Coronary artery (tissue), 2 donors: ENCODE measurements at places on chromosomes 2 and 18.

DNA sequence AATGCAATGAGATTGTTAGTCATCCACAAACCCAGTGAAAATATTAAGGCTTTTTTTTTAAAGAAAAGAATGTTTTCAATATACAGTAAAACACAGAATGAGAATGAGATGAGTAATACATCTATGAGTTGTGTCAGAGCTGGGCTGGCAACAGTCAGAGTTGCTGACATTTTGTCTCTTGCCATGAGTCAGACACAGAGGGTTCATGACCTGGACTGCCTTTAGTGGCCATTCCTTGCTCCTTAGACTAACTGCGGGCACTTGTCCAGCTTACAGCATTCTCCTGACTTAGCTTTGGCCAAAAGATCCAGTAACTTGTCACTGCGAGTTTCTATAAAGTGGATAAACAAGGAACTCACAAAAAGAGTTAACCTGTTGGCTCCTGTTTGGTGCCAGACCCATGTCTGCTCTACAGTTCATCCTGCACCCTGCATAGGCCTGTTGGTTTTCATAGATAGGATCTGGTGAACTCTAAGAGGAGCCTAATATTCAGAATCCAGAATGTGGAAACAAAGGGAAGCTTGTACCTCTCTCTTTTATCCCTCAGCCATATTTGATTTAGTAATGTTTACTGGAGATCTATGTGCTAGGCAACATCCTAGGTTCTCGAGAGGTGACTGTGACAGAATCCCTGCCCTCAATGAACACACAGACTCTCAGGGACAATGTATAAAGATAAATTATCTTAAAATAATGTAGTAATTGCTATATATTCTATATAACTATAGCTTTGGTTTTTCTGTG, 391.5 kb upstream of the VWC2L start:
- no peak for DNase-seq

DNA sequence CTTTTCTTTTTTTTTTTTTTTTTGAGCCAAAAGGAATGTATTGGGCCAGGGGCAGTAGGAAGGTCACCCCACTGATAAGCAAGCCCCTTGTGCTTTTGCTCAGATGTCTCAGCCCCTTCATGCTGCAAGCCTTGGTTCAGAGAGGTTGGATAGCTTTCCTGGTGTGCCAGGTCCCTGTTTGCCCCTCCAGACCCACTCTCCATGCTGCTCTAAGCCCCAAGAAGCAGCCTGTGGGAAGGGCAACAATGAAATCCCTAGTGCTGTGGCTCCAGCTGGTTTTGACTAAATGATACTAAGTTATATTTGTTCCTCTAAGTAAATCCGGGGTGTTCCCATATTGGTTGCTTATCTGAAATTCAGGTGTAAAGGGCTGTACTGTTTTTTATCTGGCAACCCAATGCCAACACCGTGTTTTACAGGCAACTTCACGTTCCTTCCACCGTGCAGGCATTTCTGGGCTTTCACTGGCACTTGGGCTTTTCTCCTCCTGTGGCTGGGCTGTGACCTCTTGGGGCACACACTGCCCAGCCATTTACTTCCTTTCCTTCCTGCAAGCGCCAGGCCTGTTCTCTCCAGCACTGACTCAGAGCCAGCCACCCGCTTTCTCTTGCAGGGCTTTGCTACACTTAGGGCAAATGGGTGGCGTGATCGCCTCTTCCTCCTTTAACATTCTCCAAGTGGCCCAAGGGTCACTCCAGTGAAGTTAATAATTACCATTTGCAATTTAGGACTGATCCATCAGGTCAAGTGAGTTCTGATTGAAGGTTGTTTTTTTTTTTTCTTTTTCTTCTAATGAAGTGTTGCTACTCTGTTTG, 21.6 kb downstream of the MERTK start:
- no peak for DNase-seq

DNA sequence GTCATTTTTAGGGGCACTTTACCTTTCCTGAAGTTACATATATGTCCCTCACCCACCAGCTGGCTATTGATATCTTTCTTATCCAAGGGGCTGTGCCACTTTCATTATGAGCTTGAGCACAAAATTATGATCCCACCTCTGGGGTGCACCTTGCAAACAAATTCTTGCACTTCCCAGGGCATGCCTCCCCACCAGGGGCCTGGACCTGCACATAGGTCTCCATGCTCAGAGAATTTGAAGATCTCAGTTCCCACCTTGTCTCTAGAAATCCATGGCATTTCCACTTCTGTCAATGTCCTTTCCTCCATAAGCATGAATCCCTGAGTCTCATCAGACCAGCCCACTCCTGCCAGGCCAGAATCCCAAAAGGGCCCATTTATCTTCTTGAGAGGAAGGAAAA, 449.1 kb upstream of the REG3G start:
- no peak for DNase-seq

- no peak for DNase-seq
Measured at GRCh38 chr2:65367524-65367923, 64.9 kb downstream of the SPRED2 start.

- DNase-seq: no peak
Measured at GRCh38 chr2:27800856-27801255, 29.3 kb downstream of the MRPL33 start.

GRCh38 chr2:221777119-221777518, 205.0 kb upstream of the EPHA4 start:
- DNase-seq: no peak

DNA sequence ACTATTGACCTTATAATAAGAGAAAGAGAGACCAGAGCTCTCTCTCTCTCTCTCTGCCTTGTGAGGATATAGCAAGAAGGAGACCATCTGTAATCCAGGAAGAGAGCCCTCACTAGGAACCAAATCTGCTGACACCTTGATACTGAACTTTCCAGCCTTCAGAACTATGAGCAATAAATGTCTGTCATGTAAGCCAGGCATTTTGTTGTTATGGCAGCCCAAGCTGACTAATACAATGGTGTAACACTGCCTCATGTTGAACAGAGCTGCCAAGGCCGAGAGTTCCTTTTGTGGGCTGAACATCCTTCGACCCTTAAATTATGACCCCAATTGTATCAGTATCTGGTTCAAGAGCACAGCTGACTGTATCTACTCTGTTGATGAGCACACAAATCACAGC, 108.0 kb downstream of the LRRC30 start:
- no peak for DNase-seq

DNA sequence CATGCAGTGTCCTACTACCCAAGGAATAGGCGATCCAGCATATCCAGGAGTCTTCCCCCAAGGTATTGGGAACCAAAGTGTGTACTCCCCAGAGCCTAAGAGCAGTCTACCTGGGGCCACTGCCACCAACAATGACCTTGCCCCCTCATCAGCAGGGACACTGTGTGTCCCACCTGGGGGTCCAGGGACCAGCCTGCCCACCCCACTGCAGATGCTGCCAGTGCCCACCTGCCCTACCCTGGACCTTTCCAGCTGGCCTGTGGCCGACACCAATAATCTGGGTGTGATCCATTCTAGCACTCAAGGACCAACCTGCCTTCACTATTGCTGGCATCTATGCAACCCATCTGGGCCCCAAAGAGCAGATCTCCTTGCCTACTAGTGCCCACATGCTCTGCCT, 32.2 kb downstream of the DNAH7 start:
- DNase-seq: no peak

DNA sequence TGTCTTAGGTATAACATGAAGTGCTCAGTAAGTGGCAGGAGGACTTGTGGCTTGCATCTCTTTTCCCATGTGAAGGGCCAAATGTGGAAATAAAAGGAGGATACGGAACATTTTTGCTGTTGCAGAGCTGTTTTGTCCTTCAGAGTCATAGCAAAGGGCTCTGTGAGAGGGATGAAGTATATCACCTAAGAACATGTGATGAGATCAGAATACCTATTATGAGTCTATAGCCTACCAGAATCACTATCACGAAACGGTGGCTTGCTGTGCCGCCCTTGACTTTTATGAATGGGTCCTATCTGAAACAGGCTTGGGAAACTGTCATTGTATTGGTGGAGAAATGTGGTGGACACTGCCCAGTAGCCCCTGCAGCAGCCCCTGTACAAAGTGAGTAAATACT, 67.0 kb upstream of the ITGB6 start:
- no peak for DNase-seq

- DNase-seq: no peak
Measured at GRCh38 chr2:34899079-34899478, 1300.0 kb upstream of the FAM98A start.

GRCh38 chr18:9663377-9663776, 44.7 kb upstream of the RAB31 start:
- DNase-seq: no peak

GRCh38 chr2:158464426-158465281, 7.9 kb downstream of the PKP4 start:
- DNase-seq: no peak

DNA sequence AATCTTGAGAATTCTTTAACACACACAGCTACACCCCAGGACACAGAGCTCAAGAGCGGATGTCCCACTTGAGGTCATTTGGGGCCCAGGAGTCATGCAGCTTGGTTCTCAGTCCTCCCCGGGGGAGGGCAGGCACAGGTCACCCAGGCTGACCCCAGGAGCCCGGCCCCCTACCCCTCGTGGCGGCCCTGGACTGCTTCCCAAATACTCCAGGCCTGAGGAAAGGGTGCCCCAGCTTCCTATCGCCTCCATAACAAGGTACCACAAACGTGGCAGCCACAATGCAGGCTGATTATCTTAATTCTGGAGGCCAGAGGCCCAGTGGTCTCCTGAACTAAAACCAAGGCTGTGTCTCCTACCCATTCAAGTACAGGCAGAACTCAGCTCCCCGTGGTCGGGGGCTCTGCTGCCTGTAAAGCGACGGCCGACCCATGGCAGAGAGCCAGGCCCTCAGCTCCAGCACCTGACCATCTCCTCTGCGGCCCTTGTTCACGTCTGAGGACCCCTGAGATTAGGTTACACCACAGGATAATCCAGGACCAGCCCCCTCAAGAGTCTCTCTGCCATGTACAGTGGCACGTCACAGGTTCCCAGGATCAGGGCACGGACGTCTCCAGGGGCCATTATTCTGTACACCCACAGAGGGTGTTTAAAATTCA, 10.5 kb downstream of the SLC66A2 start:
- DNase-seq: peak; percentile 41

- no peak for DNase-seq
Measured at GRCh38 chr18:13268158-13269012, 49.8 kb downstream of the LDLRAD4 start.

- no peak for DNase-seq
Measured at GRCh38 chr18:62781262-62781661, 65.9 kb downstream of the PHLPP1 start.

DNA sequence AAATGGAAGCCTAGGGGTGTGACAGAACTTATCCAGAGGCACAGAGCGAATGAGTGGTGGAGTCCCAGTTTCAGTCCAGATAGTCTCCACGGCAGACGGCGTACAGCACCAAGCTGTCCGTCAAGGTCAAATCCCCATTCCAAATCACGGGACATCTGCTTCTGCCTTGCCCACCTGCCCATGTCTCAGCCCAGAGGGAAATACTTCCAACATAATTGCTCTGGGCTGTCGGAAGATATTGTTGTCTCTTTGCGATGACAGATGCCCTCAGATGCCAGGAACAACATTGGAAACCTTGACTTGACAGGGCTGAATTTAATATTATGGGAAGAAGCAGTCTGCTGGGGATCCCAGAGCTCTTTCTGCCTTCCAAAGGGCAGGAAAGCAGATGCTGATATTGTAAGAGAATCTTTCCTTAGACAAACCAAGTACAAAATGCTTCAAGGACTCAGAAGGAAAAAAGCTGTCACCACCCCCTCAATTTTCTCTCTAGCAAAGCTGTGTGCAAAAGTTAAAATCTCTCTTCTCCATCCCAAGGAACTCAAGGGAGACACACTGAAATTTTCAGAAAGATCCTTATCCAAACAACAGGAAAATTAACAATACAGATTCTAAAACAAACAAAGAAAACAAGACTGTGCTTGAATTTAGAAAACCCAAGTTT, 364.0 kb downstream of the LRATD1 start:
- no peak for DNase-seq

- DNase-seq: no peak
Measured at GRCh38 chr2:218152777-218153176, 14.0 kb downstream of the CXCR1 start.

DNA sequence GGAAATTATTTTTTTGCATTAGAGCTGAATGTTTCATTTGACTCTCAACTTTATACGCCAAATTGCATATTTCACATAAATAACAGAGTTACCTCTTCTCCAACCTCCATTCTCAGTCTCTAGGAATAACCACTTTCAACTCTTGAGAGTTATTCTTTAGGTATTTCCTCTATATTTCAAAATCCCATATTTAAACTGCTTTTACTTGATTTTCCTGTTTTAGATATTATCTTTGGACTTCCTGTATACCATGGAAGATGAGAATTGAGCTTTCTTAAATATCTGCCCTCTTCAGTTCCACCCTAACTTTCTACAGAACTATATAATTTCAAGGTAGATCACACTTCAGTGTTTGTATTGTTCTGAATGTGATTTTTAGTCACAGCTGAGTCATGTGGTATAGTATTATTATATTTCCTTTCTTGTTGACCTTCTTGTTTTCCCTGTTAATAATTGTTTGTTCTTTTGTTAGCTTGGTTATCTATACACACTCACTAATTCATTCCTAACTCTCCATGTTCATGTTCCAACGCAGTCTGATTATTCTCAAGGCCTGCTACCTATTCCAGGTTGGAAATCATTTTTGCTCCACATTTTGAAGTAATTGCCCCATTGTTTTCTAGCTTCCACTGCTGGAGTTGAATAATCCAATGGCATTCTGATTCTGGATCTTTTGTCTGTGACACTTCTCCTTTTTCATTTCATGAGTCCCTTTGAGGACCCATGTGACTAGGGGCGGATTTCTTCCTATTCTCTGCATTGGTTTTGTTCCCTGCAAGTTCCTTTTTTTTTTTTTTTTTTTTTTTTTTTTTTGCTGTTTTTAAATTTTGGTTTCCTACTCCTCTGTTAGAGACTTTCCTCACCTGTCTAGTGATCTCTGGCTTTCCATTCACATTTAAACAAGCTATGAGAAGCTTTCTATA, 156.8 kb upstream of the RBMS1 start:
- DNase-seq: no peak

GRCh38 chr2:20666304-20667150, at the start of gene GDF7:
GDF7 (plus strand) TSS chr2:20667144; CDS start chr2:20667240, 96 bp downstream.
- DNase-seq: no peak

DNA sequence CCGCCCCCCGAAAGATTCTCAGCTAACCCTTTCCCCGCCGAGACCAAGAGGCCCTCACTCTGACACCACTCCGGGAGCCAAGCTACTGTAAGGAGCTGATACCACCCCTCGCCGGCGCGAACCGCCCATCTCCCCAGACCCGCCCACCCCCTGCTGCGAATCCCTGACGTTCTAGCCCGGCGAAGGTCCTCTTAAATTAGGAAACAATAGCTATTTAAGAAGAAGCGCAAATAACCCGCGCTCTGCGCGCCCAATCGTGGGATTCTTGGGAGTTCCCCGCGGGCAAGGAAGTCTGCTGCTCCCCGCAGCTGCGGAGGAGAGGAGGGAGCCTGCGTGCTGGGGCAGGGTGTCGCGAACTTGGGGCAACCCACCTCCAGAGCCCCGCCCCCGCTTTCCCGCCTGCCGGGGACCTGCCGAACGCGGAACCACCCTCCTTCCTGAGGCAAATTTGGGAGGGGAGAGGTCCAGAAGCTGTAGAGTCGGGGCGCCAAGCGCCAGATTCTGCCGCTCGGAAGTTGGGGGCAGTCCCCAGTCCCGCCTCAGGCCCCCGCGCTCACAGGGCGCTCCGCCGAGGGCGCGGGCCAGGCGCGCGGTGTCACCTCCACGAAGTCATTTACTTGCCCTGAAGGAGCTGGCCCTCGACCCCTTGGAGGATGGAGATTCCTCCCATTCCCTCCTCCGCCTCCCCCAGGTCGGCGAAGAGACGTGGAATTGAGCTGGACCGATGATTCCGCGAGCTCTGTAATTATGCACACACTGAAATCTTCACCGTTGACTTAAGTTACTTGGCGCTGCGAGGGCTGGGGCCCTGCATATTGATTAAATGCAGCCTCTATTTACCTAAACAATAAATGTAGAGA, 8.4 kb upstream of the SP9 start:
- no peak for DNase-seq
